ENCODE measurements at places on chromosomes 1 and 21. TPM values are rescaled to one million over a fixed set of nuclear protein-coding genes. Genes with fewer than 3 reads are reported as not detected.

FAM131C gene
- 0.76 TPM for total RNA-seq

DNA sequence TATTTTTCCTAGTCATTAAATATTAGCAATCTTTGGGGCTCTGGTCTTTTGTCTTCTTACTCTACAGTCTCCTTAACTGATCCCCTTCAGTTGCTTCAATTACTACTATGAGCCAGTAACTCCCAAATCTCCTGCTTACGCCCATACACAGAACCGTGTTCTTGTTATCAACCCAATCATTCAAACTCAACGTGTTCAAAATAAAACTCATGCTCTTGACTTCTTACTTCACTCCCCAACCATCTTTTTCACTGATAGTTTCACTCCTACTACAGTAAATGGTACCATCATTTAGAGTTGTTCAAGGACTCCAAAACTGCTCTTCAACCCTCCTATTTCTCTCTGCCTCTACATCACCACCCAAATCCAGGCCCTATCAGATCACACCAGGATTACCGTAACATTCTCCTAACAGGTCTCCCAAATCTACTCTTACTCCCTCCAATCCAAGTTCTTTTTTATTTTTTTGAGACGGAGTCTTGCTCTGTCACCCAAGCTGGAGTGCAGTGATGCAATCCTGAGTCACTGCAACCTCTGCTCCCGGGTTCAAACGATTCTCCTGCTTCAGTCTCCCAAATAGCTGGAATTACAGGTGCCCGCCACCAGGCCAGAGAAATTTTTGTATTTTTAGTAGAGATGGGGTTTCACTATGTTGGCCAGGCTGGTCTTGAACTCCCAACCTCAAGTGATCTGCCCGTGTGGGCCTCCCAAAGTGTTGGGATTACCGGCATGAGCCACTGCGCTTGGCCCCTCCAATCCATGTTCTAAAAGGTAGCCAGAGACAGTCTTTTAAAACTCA is 3.0 kb downstream of the YARS1 start:
- peak; percentile 25 for DNase-seq

ARID4B gene
- 22.6 TPM for total RNA-seq

DNA sequence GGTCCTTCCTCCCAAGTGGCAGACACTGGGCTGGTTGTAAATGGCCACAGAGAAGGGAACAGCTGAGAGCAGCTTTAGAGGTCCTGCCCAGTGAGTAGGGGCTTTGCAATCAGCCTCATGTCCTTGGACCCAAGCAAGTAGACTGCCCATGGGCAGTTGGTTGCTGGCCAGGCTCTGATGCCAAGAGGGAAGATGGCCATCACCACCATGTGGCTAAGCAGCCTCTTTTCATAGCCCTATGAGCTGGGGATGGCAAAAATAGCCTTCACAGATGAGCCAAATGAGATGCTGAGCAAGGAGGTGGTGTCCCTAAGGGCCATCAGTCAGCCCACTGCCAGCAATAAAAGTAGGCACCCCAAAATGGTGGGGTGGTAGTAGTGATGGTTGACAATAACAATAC is 3.2 kb downstream of the DISP3 start:
- DNase-seq: no peak

- DNase-seq: no peak
These were observed 60.5 kb upstream of the GJB5 start for GRCh38 chr1:34694383-34694782.

GRCh38 chr1:192939440-192939839 is 119.7 kb downstream of the UCHL5 start:
- DNase-seq: no peak

DNA sequence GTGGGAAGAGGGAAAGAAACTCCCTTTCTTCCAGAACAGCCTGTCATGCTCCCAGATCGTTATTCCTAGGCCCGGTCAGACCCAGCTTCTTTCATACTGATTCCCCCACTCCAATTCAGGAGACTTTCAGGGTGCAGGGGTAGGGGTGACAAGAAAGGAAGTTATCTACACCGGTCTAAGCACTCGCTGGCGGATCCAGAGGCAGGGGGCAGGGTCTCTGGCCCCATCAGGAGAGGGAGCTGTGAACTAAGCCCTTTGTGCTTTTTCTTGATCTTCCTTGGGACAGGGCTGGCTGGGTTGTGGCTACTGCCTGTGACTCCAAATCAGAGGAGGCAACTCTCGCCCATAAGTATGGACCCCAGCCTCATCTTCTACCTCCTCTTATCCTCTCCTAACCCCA is 44.3 kb downstream of the NEK2 start:
- DNase-seq: no peak

ETV3L gene
- not detected for total RNA-seq

DNA sequence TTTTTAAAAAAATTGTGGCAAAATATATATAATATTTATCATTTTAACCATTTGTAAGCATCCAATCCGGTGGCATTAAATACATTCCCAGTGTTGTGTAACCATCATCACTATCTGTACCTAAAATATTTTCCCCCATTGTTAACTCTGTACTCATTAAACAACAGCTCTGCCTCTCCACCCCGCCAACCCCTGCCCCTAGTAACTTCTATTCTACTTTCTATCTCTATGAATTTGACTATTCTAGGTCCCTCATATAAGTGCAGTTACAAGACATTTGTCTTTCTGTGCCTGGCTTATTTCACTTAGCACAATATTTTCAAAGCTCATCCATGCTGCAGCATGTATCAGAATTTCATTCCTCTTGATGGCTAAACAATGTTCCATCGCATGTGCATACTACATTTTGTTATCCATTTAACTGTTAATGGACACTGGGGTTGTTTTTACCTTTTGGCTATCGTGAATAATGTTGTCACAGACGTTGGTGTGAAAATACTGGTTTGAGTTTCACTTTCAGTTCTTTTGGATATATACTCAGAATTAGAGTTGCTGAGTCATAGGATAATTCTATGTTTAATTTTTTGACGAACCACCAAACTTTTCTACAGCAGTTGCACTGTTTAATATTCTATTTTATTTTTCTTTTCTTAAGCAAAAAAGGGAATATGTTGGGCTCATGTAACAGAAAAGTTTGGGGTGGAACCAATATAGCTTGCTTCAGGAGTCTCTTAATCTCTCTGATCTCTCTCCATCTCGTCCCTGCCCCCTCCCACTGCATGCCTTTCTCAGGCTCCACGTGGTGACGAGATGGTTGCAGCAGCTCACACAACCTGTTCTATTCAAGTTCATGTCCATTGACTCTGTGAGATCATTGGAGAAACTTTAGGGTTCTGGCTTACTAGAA is 25.2 kb upstream of the RCAN1 start:
- no peak for DNase-seq

LRRC3 gene
- total RNA-seq: not detected

DNA sequence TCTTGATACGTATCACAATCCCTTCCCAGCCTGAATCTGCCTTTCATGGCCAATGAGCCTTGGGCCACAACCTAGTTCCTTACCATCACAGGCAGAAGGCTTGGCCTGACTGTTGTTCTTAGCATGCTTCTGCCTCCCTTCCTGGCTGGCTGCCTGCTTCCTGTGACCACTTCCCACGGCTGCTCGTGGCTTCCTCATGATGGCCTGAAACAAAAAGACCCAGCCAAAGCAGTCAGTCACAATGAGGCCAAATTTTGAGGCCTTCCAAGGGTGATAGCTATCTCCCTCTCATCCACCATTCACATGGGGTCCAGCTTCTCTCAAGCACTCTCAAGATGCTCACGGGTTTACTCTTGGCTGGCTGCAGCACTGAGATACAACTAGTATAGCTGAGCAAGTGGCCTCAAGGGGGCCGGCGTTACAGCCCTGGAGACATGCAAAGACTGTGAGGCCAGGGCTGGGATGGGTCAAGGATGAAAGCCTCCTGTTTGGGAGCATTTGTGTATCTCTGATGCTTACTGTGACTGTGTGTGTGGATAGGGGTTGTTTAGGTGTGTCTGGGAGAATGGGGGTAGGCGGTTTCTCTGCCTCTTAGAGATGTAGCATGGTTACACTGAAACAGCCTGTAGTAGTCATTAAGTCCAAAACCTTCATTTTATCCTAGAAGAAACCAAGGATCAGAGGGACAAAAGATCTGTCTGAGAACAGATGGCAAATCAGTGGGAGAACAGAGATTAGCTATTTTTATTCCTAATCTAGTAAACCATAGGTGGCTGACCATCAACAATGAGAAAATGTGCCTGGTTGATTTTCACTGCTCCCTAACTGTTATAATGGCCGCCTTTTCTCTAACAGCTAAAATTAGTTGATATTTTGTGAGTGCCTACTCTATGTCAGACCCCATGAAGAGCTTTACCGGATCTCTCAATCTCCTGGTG is 5.4 kb upstream of the TOE1 start:
- DNase-seq: no peak

DNA sequence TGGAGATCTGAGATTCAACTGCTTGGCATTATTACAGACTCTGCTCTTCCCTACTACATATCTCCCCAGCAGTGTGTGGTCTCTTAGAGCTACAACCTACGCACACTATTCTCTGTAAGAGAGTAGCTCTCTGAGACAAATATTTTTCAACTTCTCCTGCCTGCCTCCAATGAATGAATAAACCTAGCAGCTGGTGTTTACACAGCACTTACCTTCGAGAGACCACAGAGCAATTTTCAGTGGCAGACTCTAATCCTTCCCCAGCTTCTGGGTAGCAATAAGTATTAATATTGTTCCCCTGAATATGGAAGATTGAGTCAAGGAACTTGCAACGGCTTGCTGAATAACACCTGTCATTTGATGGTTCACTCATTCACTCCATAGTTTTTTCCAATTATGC is 350.9 kb upstream of the SPAG17 start:
- DNase-seq: no peak

SASS6 gene
- 3.9 TPM for total RNA-seq

GRCh38 chr1:177959811-177960515 is 9.9 kb downstream of the SEC16B start:
- peak; percentile 58 for DNase-seq

DNA sequence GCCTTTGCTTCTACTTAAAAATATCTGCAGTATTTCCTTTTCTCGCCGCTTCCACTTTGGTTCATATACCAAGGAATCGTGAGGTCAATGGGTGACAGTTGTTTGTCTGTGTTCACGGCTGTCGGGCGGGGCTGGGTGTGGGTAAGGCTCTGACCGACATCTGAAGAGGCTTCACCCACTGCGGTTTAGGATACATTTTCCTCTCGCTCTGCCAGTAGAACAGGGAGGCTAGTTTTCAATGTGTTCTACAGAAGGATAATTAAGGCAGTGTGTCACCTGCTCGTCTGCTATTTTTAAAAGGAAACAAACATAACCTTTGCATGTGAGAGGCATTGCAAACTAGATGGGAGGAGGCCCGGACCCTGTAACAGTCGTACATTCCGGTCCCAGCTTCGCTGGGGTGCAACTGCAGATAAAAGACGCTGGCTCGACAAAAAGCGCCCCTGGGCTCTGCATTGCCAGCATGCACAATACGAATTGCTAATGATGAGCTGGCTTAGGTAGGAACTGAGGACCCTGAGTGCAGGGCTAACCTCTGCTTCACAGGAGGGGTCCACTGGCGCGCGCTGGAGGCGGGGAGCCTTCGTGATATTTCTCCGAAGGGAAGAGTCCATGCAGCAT is 8.5 kb upstream of the ERG start:
- DNase-seq: no peak

- no peak for DNase-seq
These were observed 67.0 kb downstream of the CHD5 start for GRCh38 chr1:6113116-6113515.

PLCH2 gene
- total RNA-seq: 0.19 TPM
